ENCODE measurements at places on chromosomes 7 and 10.

GRCh38 chr10:79316671-79317431 is 30.4 kb upstream of the PPIF start:
- no peak for DNase-seq

DNA sequence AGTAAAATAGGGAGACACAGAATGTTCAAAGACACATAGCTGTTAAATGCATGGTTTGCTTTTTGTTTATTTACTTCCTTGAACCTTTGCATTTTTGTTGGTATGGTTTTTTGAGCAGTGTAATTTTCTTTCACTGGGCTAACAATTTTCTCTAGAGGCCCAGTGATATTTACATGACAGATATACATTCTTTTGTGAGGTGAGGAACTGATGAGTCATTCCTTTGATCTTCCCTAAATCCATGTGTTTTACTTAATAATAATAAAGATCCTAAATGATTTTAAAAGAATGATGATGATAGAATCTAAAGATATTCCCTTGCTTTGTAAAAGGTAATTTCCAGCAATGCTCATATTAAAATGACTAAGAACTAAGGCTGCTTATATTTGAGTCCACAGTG is 188.5 kb upstream of the ANK3 start:
- no peak for DNase-seq

DNA sequence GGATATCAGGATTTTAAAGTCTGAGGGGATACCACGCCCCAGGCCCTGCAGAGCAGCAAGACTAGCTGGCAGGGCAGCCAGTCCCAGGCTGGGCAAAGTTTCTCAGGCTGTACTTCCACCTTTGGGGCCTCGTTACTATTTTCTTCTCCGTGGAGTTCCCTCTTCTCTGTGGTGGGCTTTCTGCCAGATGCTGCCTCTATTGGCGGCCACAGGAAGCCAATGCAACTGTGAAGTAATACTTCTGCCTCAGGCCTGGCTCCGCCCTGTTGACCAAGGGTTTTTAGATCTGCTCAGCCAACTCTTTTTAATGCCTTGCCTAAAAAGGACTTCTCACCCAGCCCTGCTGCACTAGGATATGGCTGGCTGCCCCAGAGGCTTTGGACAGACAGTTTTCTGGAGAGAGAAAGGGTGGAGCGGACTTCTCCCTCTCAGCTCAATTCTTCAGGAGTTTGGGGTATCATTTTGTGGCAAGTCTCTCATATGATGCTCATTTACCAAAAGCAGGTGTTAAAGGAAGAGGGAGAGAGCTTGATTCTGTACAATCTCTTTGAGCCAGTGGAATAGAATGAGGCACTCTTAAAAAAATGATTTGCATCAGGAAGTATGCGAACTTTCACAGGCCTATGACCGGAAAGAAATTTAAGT is 67.4 kb downstream of the HHEX start:
- DNase-seq: no peak

- no peak for DNase-seq
These were observed 89.8 kb upstream of the PPP2R2D start for GRCh38 chr10:131810805-131811629.

DNA sequence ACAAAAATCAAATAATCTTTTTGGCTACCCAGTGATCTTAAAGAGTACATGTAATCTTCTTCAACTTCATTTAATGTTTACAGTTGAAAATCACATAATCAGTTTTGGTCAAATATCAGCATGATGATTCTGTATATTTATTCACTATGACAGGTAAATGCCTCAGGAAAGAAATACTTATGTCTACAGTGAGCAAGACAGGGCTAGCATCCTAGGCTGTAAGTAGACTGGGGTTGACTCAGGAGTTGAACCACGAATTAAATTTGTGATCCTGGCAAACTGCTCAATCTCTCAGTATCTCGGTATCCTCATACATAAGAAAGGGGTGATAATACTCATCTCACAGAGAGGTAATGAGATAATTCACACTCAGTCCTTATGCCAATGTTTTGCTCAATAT is 71.8 kb downstream of the SEMA3D start:
- no peak for DNase-seq
